ENCODE measurements at places on chromosomes 6 and 20.

GRCh38 chr6:151440930-151441329 is 11.0 kb downstream of the RMND1 start:
- no peak for DNase-seq

DNA sequence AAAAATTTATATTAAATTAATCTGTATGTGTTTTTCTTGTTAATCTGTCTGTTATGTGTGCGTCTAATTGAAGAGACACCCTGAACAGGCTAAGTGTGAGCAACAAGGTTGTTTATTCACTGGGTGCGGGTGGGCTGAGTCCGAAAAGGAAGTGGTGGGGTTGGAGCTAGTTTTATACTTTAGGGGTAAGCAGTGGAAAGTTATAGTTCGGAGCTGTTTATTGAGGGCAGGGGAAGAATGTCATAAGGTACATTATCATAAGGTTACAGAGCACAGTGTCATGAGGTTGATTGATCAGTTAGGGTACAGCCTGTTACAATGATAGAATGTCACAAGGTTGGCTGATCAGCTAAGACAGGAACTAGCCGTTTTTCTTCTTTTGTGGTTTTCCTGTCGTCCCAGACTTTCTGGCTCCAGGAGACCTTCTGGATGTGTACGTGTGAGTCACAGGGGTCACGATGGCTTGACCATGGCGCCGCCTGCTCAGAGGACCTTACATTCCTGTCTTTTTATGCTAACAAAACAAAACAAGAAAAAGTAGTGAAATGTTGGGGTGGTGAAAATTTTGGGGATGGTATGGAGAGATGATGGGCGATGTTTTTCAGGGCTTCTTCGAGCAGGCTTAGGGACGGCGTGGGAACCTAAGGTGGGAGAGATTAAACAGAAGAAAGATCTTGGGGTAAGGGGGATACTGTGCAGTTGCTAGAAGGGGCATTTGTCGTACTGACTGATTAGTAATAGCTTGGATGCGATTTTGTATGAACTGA is 754.0 kb upstream of the ADGRB3 start:
- no peak for DNase-seq

- DNase-seq: no peak
These were observed 154.4 kb downstream of the TMEM200A start for GRCh38 chr6:130520221-130520620.

GRCh38 chr20:2509468-2509781 is 710 bp upstream of the ZNF343 start:
- no peak for DNase-seq

DNA sequence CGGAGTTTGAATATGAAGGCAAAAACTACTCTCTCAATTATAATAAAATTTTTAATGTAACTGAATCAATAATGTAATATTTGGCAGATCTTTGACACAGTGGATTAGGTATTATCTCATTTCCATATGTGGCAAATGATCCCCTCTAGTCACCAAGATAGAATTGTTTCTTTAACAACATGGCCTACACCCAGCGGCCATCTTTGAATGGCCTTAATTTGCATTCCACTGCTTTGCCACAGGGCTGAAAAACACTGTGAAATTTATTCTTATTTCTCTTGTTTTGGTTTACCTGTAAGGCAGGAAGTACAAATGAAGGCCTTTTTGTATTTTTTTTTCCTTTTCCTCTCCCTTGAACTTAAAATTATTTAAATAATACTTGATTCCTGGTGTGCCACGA is 162.6 kb upstream of the SCGN start:
- no peak for DNase-seq

GRCh38 chr6:155466539-155466938 is 10.9 kb upstream of the NOX3 start:
- DNase-seq: no peak

GRCh38 chr6:43045371-43045930 is 8.2 kb downstream of the CUL7 start:
- DNase-seq: no peak

DNA sequence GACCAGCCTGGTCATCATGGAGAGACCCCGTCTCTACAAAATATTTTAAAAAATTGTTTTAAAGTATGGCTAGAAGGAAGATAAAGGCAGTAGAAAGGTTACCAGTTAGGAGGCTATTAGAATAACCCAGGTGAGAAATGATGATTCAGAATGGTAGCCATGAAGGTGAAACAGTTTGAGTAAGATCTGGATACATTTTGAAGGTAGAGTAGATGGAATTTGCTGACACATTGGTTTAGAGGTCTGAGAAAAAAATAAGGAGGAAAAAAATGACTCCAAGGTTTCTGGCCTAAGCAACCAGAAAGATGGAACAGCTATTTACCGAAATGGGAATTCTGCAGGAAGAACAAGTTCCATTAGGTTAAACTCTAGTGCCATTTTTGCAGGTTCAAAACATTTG is 167.9 kb upstream of the TAB2 start:
- DNase-seq: no peak

DNA sequence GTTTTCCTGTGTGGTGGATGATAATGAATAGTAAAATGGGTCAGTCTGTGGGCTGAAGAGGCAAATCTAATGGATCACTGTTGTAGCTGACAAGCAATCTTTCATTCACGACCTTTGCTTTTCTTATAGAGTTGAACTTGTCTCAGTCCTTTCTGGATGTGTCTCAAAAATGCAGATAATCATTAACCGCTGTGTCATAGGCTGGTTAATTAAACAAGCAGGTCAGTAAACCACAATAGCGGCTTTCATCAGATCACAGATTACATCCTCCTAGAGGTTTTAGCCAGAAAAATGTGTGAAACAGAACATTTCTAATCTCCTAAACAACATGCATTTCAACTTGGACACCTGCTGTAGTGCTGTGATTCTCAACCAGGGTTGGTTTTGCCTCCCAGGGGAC is 2.5 kb upstream of the METTL24 start:
- DNase-seq: no peak

- DNase-seq: no peak
These were observed 44.3 kb downstream of the GNAS start for GRCh38 chr20:58896820-58897219.

- no peak for DNase-seq
These were observed 287.6 kb downstream of the PHF3 start for GRCh38 chr6:63923139-63923739.

- no peak for DNase-seq
These were observed 62.9 kb downstream of the ZMYND8 start for GRCh38 chr20:47293631-47294030.

- no peak for DNase-seq
These were observed 222.6 kb upstream of the HDDC2 start for GRCh38 chr6:125524356-125524755.

GRCh38 chr6:134830194-134830593 is 119.7 kb downstream of the ALDH8A1 start:
- DNase-seq: no peak

DNA sequence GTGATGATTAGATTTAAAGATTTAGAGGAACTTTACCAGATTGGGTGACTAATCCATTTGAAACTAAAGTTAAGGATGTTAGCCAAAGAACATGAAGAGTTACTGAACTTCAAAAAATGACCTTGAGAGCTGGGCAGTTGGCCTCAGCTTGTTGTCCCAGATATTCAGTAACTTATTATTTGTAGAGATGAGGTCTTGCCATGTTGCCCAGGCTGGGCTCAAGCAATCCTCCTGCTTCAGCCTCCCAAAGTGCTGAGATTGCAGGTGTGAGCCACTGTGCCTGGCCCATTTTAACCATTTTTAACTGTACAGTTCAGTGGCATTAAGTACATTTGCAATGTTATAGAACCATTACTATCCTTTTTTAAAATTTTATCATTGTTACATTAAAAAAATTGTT is 161.5 kb downstream of the SLC16A10 start:
- DNase-seq: no peak

DNA sequence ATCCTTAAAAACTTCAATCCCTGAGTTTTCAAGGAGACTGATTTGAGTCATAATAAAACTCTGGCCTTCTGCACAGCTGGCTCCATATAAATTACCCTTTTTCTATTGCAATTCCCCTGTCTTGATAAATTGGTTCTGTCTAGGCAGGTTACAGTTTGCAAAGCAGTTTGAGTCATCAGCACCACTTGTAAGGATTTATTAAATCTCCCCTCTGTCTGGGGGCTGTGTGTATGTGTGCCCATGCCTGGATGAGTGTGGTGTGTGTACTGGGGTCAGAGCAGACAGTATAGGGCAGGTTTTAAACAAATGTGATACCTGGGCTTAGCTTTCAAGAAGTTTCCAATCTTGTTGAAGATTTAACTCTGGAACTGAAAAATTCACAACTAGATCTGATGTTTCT is 228.6 kb downstream of the FNDC1 start:
- DNase-seq: no peak

DNA sequence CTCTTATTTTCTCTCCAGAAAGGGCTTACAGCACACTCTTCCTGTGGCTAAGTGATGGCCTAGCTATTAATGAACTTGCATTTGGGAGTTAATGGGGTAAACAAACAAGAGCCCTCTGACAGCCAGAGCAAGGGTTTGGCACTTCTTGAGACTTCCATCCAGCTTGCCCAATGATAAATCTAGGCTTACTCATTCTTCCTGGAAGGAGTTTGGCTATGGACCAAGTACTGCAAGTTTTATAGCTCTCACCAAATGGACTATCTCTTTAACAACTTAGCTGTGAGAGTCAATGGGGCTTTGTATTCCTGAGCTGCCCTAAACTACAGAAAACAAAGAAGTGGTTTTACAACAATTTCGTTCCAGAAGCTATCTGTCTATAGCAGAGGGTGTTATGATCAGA is 16.7 kb upstream of the PI3 start:
- no peak for DNase-seq

DNA sequence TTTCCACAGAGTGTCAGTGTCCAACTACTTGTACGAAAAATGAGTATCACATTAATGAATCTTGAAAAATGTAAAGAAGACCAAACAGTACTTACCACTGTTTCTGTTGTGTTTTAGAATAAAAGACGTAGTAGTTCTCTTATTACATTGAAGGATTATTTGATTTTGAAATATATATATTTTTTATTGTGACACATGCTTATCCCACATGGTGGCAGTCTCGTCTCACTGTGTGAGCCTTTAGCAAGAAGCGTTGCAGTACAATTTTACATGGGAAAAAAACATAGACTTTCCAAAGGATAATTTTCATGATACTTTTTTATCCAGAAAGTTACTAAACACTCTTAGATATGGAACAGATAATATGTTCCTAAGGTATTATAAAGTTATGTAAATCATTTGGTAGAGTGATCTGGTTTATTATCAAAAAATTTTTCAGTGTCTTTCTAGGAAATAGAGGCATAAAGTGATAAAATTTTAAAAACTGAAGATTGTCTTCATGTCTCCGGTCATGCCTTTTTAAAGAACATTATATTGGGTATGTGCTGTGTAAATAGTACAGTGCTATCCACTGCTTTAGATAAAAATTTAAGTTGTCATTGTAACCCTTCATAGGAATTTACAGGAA is 117.5 kb upstream of the SAMD5 start:
- DNase-seq: no peak
